ENCODE measurements at places on chromosomes 3 and 15.
A peak's percentile ranks its signal among the peaks of the same experiment; 100 is the strongest.

- no peak for DNase-seq
These were observed 17.7 kb downstream of the CTNNB1 start for GRCh38 chr3:41216993-41217392.

DNA sequence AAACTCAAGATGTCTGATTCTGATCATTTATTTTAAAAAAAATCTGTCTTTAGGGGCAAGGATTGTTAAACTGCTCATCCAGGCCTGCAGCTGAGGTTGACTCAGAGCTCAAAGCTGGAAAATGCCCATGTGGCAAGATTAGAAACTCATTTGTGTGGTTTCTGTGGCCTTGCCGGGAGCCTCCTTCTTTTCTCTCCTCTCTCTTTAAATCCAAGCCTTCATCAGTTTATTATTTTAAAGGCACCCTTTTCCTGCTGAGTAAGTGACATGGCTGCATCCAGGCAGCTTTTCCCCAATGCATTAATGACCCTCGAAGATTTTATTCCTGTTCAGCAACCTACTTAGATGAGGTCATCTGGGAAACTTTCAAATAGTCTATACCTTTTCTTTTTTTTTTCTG, 221.3 kb upstream of the CDIN1 start:
- peak; percentile 15 for DNase-seq

- DNase-seq: no peak
These were observed 123.0 kb downstream of the LRIG1 start for GRCh38 chr3:66377800-66378199.

GRCh38 chr15:68553994-68554720, 24.6 kb upstream of the CORO2B start:
- DNase-seq: peak; percentile 84

GRCh38 chr15:68354268-68354667, 76.7 kb downstream of the FEM1B start:
- no peak for DNase-seq

DNA sequence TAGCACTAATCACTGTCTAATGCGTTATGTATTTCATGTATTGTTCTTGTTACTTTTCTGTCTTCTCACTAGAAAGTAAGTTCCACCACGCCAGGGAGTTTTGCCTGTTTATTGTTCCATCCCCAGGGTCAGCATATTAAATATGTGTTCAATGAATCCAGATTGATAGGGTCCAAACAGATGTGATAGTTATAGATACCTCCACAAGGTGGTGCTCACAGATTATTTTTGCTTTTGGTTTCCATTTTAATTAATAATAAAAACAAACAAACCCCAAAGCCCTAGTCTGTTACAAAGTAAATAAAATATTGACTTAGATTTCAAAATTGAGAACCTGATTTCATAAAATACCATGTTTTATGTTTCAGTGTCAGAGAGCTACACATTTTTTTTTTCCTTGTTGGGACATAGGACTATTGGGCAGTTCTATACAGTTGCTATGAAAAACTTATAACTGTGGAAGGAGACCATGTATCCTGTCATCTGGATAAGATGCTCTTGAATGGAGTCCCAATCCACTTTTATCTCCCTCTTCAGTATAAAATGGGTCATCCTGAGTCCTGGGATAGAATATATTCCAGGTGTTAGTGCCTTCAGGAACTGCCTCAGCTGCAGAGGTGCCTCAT, 12.4 kb downstream of the OTOL1 start:
- DNase-seq: peak; percentile 12

DNA sequence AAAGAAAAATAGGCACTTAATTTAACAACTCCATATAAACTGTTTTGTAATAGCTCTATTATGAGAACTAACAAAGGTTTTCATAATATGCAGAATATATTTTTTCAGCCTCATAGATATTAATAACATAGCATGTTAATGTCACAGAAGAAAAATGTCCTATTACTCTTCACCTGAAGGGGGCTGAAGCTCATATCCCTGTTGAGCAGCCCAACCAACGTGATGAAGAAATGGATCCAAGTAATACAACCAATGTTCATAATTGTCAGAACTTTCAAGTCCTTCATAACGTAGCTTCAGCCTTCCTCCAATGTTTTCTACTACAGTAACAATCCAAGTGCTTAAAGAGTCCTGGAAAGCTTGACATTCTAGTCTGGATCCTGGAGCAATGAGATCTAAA, 34.5 kb upstream of the STIMATE start:
- no peak for DNase-seq

- DNase-seq: no peak
These were observed 494.9 kb downstream of the DIPK2A start for GRCh38 chr3:144466540-144466939.

GRCh38 chr3:111794711-111795110, 64.4 kb upstream of the PHLDB2 start:
- DNase-seq: no peak

GRCh38 chr3:140007081-140007480, 72.1 kb downstream of the CLSTN2 start:
- DNase-seq: no peak

DNA sequence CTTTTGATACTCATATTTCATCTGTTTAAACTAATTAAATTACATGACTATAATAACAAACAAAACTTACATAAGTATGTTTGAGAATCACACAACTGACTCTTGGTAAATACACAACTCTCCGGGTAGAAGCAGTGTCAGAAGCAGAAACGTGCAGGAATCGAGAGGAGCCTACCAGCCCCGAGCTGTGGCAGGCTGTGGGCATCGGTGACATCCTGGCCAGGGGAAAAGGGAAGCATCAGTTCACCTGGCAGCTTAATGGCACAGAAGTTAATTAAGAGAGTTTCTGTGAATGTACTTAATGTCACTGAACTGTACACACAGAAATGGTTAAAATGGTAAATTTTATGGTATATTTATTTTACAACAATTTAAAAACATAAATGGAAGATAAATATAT, 90.2 kb downstream of the CRTC3 start:
- DNase-seq: no peak

GRCh38 chr15:34160735-34161134, 49.2 kb downstream of the KATNBL1 start:
- DNase-seq: no peak

DNA sequence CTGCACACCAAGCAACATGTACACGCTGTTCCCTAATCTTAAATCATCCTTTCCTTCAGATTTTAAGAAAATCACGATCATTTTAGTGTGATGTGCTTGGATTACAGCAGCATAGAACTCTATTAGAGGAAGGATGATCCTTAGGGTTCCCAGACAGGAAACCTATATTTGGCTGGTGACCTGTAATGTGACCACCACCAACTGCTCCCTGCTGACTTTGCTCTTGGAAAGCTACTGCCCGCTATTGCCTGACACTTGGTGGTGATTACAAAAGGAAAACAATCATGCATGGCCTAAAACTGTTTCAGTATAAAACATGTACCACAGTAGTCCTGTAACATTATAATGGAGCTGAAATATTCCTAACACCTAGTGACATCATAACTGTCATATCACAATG, 27.2 kb upstream of the LMOD3 start:
- no peak for DNase-seq
